ENCODE measurements at places on chromosomes 6 and 20.

DNA sequence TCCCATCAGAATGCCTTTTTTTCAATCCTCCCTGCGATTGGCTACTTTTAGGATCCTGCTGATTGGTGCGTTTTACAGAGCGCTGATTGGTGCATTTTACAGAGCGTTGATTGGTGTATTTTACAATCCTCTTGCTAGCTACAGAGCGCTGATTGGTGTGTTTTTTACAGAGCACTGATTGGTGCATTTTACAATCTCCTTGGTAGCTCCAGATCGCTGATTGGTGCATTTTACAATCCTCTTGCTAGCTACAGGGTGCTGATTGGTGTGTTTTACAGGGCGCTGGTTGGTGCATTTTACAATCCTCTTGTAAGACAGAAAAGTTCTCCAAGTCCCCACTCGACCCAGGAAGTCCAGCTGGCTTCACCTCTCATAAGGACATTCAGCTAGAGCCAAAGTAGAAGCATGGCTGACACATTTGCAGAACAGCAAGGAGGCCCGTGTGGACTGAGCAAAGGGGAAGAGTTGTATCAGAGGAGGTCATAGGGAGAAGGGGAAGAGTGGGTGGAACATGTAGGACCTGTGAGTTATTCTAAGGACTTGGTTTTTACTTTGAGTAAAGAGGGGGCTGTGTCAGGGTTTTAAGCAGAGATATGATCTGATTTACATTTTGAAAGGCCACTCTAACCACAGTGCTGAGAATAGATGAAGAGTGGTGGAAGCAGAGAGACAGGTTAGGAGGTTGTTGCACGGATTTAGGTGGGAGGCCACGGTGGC, 2.6 kb downstream of the ALDH5A1 start:
- DNase-seq: no peak

DNA sequence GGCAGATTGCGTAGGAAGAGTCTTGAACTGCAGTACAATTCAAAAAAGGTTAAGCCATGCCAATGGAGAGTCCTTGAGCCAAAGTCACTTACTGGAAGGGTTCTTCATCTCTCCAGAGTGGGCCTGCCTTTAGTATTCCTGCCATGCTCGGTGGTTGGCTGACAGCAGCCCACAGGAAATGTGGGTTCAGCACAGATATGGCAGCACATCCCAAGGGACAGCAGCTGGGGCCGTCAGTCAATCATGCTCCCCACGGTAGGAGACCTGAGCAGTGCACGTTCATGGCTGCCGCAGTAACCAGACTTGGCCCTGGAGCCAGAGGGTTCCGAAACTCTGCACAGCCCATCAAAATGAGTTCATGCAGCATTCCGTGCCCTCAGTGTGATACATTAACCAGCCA, 63.6 kb upstream of the SIRPA start:
- no peak for DNase-seq

DNA sequence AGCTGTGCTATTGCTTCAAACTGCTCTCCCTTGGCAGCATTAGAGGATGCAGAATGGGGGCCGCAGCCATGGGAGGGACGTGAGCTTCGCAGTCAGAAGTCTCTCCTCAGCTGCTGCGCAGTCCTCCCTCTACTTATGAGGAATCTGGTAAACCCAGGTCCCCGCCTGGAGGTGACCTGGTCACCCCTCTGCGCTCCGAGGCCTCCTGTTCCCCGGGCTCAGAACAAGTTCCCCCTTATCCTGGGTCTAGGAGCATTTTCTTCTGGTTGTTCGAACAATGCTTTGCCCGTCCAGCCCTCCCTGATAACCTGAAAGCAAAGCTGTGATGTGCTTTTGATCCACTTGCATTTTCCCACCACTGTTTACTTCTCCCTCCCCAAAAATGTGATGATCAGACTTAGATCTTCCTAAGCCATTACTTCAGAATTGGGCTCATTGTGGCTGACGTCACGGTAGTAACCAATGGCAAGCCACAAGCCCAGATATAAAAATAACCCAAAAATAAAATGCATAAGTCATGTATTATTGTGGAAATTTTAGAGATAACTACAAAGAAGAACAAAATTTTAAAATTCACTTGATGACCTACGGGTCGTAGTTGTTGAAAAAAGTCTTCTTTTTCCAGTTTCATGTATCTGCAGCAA, 80.7 kb downstream of the SERAC1 start:
- DNase-seq: no peak

DNA sequence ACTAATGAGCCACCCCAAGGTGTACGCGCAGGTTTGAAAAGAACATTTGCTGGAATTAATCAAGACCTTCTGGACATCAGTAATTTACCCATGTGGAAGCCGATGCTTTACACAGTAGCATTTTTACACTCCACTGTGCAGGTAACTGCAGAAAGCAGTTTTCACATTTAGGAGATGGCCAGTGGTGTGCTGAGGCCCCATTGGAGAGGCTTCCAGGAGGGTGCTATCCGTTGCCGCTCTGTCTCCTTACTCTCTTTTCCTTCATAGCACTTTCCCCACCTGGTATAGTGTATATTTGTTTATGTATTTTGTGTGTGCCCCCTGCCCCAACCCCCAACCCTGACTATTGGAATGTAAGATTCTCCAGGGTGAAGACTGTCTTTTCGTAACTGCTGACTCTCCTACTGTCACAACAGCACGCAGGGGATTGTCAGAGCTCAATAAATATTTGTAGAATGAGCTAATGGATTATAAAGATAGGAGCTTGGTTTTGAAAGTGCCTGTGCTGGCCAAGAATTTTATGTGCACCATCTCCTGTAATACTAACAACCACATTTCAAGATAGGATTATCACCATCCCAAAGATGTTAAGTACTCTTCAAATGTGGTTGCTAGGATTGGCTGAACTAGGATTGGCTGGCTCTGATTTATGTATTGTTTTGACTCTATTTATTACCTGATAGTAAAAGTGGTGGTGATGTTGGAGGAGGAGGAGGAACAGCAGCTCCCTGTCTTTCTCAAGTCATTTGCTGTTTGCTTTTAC, 74.0 kb upstream of the GLP1R start:
- no peak for DNase-seq
